OCI-LY7 (cell line): ENCODE measurements at places on chromosomes 13 and 19. TPM values are rescaled to one million over a fixed set of nuclear protein-coding genes. Genes with fewer than 3 reads are reported as not detected.
A peak's percentile ranks its signal among the peaks of the same experiment; 100 is the strongest.

DNA sequence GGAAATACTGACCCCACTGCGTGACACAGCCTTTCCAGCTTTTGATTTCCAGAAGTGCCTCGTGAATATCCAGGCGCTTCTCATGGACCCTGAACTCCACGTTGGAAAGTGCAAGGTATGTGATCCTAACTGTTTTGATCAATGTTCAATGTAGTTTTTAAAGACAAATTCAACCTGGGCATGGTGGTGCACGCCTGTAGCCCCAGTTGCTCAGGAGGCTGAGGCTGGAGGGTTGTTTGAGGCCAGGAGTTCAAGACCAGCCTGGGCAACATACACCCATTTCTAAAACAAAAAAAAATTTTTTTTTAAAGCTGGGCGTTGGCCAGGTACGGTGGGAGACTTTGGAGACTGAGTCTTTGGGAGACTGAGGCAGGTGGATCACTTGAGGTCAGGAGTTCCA lies 31.3 kb downstream of the CATSPERD start:
- no peak for DNase-seq

DNA sequence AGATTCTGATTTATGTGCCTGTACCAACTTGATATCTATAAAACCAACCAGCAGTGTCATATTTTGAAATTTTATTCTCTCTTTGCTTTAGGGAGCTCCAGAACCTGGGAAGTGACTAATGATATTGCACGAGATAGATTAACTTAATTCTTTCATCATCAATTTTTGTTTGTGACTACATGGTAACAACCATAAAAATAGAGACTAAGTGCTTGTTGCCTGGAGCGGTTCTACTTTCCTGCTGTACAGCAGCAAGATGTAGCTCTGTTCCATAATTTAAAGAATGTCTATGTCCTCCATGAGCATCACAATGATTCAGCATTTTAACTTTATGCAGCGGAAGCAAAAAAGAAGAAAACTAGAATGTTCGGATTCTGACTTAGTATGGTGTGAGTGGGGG lies 275.6 kb downstream of the KLF5 start:
- no peak for DNase-seq

PLIN5 gene
- 1.9 and 2.2 TPM in 2 replicates for total RNA-seq

- DNase-seq = no peak
These were observed 46.9 kb downstream of the ITGBL1 start for GRCh38 chr13:101499406-101499805.

DNA sequence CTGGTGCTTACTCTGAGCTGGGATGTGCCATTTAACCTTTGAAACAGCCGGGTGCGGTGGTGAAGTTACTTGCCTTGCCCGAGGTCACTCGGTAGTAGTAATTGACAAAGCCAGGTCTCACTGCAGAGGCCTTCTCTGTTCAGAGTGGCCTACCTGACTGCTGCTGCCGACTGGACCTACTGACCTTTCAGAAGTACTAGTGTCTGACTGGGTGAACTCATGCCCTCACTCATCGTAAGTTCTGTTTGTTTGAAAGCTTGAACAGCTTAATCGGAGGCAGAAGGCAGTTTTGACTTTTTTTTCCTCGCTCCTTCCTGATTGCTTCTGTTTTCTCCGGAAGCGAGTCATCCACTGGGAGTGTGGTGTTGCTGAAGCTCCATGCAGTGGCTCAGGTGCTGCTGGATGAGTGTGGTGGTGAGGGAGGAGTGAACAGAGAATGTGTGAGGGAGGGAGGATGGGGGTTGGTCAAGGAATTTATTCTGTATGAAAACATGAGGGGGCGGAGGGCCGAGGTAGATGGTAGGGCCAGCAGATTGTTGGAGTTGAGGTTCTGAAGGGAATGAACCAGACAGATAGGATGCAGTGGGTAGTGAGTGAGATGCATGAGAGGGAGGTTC lies 2.7 kb downstream of the SPINT2 start:
- no peak for DNase-seq

DNA sequence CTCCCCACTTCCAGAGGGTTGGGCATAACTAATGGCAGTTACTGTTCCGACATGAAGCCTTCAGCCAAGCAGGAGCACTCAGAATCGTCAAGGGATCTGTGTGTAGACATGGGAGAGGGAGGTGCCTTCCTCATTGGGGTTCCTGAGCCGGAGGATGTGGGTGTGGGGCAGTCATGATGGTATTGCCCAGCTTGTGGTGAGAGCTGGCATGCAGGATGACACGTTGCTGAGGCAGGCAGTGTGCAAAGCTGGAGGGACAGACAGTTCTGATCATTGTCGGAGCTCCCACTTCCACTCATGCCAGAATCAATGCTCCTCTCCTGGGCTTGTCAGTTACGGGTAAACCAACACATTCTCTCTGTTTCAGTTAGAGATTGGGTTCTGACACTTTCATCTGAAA lies 83.9 kb upstream of the TSC22D1 start:
- no peak for DNase-seq

DNA sequence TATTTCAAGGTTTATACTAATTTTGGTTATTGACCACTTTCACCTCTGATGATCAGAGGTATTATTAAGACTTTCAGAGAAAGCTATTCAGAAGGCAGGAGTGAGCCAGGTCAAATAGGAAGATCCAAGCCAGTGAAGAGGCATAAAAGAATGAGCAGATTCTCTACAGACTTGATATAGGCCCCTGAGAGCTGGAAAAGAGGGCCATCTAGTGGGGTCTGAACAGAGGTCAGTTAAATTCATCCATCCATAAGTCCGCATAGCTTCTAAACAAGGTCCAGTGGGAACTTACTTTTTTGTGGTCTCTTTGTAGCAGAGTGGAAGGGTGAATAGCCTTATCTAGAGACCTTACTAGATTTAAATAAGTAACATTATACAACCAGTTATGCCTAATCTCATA lies 126.6 kb upstream of the UFM1 start:
- DNase-seq = no peak

DNA sequence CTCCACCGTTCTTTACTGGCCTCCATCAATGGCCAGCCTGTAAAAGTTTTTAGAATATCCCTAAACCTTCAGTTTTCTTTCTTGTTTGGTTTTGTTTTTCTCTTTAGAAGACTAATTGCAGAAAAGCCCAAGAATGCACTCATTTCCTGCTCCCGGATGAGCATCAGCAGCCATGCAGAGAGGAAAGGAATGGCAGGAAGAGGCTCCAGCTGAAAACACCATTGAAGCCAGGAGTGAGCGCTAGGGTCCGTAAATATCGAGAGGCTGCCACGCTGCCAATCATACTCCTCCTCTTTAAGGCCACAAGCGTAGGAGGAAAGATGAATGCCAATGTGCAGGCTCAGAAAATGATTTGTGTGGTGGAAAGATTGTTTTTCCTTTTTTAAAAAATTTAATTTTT lies 57.4 kb upstream of the UBE2L5 start:
- no peak for DNase-seq

- no peak for DNase-seq
These were observed 22.8 kb upstream of the ANKRD10 start for GRCh38 chr13:110937511-110938285.

MCEMP1 gene
- not detected in 2 replicates for total RNA-seq

FXYD1 gene
- total RNA-seq = 5.5 and 11.5 TPM in 2 replicates

DNA sequence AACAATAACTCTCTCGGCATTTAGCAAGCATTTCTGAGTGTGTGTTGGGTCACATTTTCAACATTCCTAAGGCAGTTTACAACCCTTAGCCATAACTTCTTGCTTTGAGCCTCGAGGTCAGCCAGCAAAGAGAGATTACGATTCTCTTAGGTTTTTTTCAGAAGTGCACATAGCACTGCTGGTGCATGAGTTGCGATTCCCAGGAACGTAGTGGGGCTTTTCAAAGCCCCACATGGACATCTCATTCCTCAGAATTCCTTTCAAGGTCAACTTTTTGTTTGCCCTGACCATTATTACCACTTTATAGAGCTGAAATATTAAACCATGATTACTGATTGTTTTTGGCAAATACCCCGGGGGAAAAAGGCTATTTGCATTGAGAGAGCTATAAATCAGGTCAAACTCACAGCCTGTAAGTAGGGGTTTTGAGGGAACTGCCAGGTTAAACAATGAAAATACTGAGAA lies 705.3 kb downstream of the GPC5 start:
- no peak for DNase-seq

DNA sequence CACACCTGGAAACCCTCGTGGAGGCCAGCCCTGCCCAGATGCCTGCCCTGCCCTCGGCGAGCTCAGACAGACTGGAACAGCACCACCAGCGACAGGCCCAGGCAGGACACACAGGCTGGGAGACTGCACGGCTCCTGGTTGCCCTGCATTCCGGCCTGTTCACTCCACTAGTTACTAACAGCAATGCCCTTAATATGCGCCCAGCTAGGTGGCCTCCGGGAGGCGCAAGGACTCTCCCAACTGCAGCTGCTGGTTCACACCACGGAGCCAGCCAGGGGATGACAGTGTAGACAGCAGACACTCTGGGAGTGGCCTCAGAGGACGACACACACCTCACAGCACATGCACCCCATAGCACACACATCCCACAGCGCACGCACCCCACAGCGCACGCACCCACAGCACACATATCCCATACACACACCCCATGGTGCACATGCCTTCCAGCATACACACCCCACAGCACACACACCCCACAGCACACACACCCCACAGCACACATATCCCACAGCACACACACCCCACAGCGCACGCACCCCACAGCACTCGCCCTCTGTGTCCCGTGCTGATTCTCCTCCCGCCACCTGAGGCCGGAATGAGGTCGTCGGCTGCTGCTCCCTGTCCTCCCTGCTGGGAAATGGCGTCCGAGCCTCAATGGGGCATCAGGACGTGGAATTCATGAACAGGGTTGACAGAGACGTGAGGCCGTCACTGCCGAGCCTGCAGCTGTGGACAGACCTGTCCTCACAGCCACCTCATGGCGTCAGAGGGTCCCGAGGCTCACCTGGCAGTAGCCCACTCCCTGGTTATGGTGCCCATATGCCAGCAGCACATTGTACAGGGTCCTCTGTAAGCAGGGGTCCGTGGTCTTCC lies 13.6 kb downstream of the GRTP1 start:
- DNase-seq = peak; percentile 13

GRCh38 chr13:104301171-104301975 lies 1235.2 kb upstream of the SLC10A2 start:
- no peak for DNase-seq

- DNase-seq = no peak
These were observed 7.4 kb downstream of the MYCBP2 start for GRCh38 chr13:77319536-77319935.

SPATA13 gene
- total RNA-seq = 32.0 and 32.4 TPM in 2 replicates

GRCh38 chr13:105990256-105990958 lies 545.1 kb downstream of the EFNB2 start:
- no peak for DNase-seq

DNA sequence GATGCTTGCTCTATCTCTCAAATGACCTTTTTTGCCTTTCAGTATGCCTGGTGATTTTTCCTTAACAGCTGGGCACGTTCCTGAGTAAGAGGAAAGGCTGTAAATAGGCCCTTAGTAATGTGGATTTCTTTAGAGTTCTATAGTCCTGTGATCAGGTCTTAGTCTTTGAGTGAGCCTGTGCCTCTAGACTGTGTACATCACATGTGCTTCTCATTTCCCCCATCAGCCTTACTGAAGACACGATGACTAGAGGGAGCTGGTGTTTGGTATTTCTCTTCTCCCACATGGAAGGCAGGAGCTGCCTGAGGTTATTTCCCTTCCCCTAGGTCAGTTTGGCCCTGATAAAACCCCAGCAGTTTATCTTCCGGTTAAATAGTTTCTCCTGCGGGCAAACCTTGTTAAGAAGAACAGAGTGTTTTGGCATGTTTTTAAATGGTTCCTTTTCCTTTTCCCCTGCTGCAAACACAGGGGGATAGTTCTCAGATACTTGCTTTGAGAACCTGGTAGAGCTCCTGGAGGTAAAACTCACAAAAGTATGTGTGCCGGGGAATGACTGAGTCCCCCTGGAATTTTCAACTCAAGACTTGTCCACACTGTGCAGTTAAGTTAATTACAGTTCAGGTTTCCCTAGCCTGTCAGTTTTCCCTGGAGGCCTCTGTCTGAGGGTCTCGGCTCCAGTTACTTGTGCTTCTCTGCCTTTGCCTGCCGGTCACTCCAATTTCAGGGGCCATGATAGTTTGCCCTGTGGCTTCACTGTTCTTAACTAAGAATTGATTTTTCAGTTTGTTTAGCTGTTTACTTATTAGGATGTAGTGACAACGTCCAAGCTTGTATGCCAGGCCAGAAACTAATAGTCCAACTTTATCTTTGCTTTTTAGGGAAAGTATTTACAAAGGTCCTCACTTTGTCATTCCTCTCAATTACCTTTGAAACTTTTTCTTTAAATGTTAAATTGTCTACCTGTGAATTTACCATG lies 94.4 kb downstream of the URI1 start:
- DNase-seq = no peak

DNA sequence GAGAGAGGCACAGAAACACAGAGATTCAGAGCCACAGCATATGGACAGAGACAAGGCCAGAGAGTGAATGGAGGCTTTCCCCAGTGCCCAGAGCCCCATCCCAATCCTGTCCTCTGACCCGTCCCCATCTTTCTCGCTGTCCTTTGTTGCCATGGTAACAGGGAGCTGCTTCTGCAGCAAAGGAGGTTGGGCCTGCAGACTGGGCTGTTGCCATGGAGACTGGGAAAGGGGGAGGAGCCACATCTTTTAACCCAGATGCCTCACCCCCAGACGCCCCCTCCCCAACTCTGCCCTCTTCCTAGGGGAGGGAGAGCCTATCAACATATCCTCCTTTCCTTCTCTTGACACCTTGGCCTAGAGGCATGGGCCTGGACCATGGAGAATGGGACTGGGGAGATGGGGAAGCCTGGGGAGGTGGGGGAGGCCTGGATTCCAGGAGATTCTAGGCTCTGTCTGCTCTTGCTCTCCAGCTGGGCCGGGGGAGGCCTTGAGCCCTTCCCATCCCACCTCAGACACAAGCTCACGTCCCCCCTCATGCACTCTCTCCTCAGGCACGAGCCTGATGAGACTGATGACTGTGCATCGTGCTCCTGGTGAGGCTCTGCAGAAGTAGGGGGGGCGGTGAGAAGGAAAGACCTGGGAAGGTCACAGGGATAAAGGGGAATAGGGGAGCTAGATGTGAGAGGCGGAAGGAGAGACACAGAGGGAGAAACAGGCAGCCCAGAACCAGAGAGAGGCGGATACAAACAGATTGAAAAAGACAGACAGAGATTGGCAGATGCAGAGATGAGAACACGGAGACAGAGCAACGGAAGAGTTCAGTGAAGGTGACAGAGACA lies 2.1 kb upstream of the ATP1A3 start:
- DNase-seq = peak; percentile 42

SYNGR4 gene
- total RNA-seq = 1.0 and 1.2 TPM in 2 replicates

DNA sequence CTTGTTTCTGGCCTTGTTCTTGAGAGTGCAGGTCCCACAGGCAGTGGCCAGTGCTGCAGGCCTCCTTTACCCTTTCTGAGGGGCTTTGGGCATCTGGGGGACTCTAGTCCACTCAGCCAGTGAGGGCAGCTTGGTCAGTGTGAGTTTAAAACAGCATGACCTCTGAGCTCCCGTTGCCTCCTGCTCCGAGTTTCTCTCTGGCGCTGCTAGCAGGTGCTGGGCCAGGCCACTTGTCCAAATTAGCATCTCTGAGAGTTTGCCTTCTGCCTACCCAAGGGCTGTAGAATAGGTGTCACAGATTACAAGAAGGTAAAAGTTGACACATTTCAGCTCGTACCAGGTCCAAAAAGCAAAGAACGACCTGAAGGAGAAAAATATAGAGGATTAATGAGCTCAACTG lies 105.9 kb downstream of the SIPA1L3 start:
- no peak for DNase-seq
